ENCODE measurements at places on chromosomes 12 and 14.

DNA sequence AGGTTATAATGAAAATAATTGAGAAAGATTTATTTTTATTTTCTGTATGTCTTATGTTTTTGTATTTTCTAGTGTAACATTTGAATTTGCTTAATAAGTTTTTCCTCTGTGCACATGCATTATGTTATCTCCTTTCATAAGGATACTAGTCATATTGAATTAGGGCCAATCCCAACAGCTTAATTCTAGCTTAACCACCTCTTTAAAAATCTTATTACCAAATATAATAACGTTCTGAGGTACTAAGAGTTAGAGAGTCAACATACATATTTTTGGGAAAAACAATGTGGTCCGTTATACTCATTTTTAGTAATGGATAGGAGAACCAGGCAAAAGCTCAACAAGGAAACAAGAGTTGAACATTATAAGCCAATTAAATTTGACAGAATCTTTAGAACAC is 845.6 kb upstream of the SEL1L start:
- DNase-seq, result no peak
- no peak overlapping the region for H3K27ac ChIP-seq
- no peaks in the 10 kb centered on the region for H3K27me3 ChIP-seq

DNA sequence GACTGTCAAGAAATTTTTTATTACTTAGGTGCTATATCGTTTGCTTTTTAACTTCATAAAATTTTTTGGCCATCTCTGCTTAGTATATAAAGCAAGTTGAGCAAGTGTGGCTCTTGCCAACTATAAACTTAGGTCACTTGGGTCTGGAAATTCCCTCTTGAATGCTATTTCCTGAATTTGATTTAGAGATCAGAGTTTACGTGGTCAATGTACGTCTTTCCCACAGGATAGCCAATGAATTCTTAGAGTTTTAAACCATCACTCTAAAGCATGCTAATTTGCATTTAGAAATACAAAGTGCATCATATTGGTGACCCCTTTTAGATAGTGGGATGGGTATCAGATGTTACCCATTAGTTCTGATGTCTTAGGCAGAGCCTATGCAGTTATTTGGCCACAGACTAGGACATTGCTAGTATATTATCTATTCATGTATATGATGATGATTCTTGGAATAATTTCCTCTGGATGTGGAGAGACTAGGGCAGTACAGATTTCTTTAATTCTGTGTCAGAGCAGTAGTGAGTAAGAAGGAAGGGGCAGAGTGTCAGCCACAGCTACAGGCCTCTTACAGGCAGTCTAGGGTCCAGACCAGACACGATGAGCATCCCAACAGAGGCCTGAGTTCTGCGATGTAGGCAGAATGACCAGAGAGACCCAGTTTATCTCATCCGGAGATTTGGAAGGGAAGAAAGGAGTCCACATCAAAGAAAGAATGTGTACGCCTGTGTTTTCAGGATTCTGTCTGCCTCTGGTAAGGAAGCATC is 30.3 kb downstream of the SCN8A start:
- DNase-seq, result no peak
- no peaks in the 10 kb centered on the region for H3K4me1 ChIP-seq
- H3K27ac ChIP-seq, result no peak overlapping the region
- H3K27me3 ChIP-seq, result peaks cover 28% of the 10 kb centered on the region
- H3K4me3 ChIP-seq, result no peak overlapping the region
- peaks cover 4% of the 10 kb centered on the region for H3K36me3 ChIP-seq

DNA sequence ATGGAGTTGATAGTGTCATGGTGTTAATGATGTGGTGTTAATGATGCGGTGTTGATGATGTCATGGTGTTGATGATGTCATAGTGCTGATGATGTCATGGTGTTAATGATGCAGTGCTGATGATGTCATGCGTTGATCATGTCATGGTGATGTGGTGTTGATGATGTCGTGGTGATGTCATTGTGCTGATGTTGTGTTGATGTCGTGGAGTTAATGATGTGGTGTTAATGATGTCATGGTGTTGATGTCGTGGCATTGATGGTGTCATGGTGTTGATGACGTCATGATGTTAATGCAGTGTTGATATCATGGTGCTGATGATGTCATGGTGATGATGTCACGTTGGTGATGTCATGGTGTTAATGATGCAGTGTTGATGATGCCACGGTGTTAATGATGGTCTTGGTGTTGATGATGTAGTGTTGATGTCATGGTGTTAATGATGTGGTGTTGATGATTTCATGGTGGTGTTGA is 49.1 kb upstream of the RIMBP2 start:
- H3K27ac ChIP-seq, result no peak overlapping the region
- DNase-seq, result no peak
- H3K4me1 ChIP-seq, result peaks cover 10% of the 10 kb centered on the region
- no peak overlapping the region for H3K4me3 ChIP-seq
- H3K36me3 ChIP-seq, result no peaks in the 10 kb centered on the region

DNA sequence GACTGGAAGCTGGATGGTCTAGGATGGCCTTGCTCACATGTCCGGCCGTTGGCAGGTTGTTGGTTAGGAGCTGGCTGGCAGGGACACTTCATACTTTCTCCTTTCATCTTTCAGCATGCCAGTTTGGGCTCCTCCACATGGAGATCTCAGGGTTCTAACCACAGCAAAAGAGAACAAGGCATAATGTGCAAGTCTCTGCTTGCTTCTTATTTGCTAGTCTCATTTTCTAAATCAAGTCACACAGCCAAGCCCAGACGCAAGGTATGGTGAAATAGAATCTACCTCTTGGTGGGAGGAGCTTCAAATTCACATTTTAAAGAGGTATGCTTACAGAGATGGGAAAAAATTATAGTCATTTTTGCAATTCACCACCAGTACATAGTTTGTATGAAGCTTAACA is 69.1 kb upstream of the NAP1L1 start:
- no peak overlapping the region for H3K27ac ChIP-seq
- no peaks in the 10 kb centered on the region for H3K36me3 ChIP-seq
- no peak for DNase-seq
- no peak overlapping the region for H3K4me3 ChIP-seq
- no peaks in the 10 kb centered on the region for H3K27me3 ChIP-seq

- peaks cover 25% of the 10 kb centered on the region for H3K4me1 ChIP-seq
- H3K4me3 ChIP-seq, result peak overlapping the region; percentile 46
- no peaks in the 10 kb centered on the region for H3K36me3 ChIP-seq
- H3K27ac ChIP-seq, result peak overlapping the region; percentile 30
- DNase-seq, result no peak
Measured at GRCh38 chr12:3041558-3042164, 35.5 kb upstream of the TSPAN9 start.

DNA sequence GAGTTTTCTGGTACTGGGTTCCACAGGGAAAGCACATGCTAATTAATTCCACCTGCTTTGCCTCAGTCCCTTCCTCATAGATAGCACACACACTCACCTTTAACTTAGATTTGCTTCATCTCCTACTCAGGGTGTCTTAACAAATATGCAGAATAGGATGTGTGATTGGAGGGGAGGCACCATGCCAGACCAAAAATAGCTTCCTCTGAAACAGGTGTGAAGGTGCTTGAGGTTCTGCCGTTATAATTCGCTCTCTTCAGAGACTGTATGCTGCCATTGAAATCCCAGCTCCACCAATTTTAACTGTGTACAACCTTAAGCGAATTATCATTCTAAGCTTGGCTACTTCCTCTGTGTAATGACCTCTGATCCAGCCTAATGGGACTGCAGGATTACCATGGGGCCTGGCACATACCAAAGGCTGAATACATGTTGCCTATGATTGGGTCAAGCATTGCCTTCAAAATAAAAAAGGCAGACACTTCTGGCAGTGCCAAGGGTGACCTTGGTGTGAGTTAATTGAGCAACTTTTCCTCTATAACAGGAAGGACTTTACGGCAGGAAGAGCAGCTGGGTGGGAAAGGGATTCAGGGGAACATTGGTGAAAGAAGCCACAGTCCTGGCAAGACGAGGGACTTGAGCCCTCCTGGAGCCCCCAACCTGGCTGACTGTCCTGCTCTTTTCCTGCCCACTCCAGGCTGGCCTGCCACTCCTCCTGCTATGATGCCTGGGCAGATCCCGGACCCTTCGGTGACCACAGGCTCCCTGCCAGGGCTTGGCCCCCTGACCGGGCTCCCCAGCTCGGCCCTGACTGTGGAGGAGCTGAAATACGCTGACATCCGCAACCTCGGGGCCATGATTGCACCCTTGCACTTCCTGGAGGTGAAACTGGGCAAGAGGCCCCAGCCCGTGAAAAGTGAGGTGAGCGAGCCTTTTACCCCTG is 9.7 kb downstream of the JDP2 start:
- no peak overlapping the region for H3K4me3 ChIP-seq
- no peak overlapping the region for H3K27ac ChIP-seq
- no peak for DNase-seq

DNA sequence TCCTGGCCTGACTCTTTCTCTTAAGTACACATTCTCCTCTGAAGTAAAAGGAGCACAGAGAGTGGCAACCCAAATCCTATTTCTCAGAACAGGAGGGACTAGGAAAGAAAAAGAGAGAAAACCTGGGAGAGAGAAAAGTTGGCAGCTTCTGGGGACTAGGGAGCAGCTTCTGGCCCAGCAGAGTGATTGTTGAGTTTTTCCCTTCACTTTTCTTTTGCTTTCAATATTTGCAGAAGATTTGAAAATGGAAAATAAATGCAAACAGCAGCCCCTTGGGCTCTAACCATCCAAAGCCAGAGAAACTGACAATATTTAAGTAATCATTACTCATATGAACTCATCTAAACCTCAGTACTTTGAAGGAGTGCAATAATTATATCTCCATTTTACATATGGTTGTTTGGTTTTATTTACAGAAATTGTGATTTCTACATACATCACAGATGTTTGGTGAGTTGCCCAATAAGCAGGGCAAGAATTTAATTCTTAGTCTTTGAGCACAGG is 28.8 kb upstream of the IGF1 start:
- DNase-seq, result no peak
- H3K36me3 ChIP-seq, result no peaks in the 10 kb centered on the region
- peaks cover 3% of the 10 kb centered on the region for H3K27me3 ChIP-seq
- H3K4me3 ChIP-seq, result no peak overlapping the region

- H3K27ac ChIP-seq, result no peak overlapping the region
- no peak overlapping the region for H3K4me3 ChIP-seq
- H3K4me1 ChIP-seq, result no peaks in the 10 kb centered on the region
- no peaks in the 10 kb centered on the region for H3K36me3 ChIP-seq
- no peak for DNase-seq
Measured at GRCh38 chr12:65524666-65525065, 246.2 kb downstream of the MSRB3 start.

- H3K4me1 ChIP-seq, result no peaks in the 10 kb centered on the region
- no peak for DNase-seq
- H3K4me3 ChIP-seq, result no peak overlapping the region
- H3K36me3 ChIP-seq, result peaks cover 39% of the 10 kb centered on the region
Measured at GRCh38 chr14:67644428-67644827, 24.7 kb downstream of the ARG2 start.

GRCh38 chr12:58465418-58465817 is 454.9 kb downstream of the LRIG3 start:
- no peaks in the 10 kb centered on the region for H3K4me1 ChIP-seq
- H3K4me3 ChIP-seq, result no peak overlapping the region
- H3K27ac ChIP-seq, result no peak overlapping the region
- no peaks in the 10 kb centered on the region for H3K36me3 ChIP-seq

DNA sequence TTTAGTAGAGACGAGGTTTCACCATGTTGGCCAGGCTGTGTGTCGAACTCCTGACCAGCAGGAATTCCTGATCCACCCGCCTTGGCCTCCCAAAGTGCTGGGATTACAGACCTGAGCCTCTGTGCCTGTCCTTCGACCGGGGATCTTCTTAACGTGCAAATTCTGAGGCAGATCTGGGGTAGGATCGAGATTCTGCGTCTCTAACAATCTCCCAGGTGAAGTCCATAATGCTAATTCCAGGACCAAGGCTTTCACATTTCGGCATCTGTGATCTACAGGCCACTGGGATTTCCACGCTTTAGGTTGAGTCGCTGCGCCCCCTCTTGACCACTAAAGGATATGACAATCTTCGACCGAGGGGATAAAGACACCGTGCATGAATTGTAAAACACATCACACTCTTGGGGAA is 24.8 kb downstream of the FOS start:
- H3K36me3 ChIP-seq, result no peaks in the 10 kb centered on the region
- H3K27ac ChIP-seq, result no peak overlapping the region
- no peak overlapping the region for H3K4me3 ChIP-seq
- peak; percentile 41 for DNase-seq
- H3K4me1 ChIP-seq, result peaks cover 24% of the 10 kb centered on the region

DNA sequence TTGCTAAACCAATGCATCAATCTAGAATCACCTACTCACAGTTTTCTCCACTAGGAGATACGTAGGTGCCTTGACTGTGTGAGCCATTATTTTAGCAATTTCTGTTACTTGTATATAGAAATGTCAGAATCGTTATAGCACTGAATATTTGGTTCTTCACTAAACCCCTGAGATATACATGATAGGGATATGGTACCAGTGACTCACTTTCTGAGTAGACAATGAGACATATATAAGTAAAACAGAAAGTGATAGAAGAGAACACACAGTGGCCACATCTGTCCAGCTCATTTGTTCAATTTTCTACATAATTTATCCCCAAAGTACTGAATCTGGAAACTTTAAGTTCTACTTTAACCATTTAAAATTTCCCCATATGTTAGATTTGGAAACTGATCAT is 1505.5 kb upstream of the TMEM132C start:
- no peak overlapping the region for H3K27ac ChIP-seq
- peaks cover 15% of the 10 kb centered on the region for H3K36me3 ChIP-seq
- DNase-seq, result no peak
- no peak overlapping the region for H3K4me3 ChIP-seq
- H3K4me1 ChIP-seq, result no peaks in the 10 kb centered on the region

DNA sequence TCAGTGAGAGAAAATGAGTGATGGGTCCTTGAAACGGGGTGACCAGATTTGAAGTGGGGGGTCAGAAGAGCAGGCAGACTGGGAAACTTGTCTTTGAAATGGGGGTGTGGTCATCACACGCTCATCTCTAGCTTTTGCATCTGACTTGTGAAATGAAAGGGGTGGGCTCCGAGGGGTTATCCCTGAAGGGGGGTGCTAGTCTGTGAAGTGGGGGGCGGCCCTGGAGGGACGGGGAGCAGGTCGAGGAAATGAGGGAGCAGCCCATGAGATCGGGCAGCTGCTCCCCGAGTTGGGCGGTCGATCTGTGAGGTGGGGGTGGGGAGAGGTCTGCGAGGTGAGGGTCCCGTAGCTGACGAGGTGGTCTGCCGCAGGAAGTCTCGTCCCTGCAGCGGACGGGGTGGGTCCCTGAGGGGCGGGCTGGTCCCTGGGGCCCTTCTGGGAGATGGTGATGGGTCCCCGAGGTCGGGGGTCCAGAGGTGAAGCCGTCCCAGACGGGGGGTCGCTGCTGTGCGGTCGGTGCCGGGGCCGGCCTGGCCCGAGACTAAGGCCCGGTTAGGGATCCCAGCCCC is 542 bp downstream of the PXN start:
- peaks cover 23% of the 10 kb centered on the region for H3K27me3 ChIP-seq
- peak overlapping the region; percentile 80 for H3K4me3 ChIP-seq
- peaks cover 18% of the 10 kb centered on the region for H3K4me1 ChIP-seq
- DNase-seq, result no peak
- no peak overlapping the region for H3K27ac ChIP-seq
- H3K36me3 ChIP-seq, result no peaks in the 10 kb centered on the region

GRCh38 chr14:46344327-46344937 is 307.1 kb downstream of the RPL10L start:
- no peaks in the 10 kb centered on the region for H3K36me3 ChIP-seq
- H3K27ac ChIP-seq, result no peak overlapping the region
- H3K27me3 ChIP-seq, result no peaks in the 10 kb centered on the region
- no peak overlapping the region for H3K4me3 ChIP-seq

Measured in activated B cell treated with CpG ODN at 0.5 μM for 24 hours (primary cell).